Central memory CD4-positive, alpha-beta T cell (primary cell): ENCODE measurements at places on chromosomes 11 and 22.

DNA sequence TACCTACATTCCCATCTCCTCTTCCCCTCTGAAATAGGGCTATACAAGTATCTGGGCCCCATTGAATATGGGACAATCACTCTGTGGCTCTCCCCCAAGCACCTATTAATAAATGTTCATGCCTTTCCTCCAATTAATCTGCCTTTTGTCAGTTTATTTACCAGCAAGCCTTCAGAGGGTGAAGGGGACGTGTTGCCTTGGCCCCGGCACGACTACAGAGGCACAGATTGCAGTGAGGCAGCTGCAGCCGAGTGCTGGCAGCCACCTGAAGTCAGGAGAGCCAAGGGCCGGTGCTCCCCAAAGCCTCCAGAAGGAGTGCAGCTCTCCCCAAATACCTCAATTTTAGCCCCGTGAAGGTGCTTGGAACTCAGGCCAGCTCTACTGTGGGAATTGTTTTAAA lies 580.9 kb upstream of the B3GAT1 start:
- DNase-seq, result no peak

DNA sequence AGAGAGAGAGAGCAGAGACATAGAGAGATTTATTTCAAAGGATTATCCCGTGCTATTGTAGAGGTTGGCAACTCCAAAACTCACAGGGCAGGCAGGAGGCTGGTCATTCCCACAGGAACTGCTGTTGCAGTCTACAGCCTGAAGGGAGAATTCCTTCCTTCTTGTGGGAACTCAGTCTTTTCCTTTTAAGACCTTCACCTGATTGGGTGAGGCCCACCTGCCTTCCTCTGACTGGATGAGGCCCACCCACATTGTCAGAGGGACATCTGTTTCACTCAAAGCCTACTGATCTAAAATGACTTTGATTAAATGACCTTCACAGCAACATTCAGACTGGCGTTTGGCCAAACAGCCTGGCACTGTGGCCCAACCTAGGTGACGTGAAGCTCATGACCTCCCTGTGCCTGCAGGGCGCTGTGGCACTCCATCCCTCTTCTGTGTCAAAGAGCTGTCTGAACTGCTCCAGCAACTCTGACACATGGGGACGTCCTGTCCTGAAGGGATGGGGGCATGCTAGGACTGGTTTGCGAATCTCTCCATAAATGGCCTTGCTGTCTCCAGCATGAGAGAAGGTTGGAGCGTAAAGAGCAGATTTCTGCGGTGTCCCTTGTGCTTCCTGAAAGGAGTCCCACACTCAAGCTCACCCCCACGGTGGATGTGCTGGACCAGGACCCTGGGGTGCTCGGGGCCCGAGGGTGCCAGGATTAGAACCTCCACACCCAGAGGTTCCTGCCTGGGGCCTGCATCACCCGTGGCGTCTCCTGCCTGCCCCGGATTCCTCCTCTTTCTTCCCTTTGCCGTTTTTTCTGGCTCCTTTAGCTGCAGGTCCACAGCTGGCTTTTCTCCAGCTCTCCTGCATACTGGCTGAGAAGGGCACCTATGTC lies 20.7 kb downstream of the KRTAP5-5 start:
- DNase-seq, result no peak

DNA sequence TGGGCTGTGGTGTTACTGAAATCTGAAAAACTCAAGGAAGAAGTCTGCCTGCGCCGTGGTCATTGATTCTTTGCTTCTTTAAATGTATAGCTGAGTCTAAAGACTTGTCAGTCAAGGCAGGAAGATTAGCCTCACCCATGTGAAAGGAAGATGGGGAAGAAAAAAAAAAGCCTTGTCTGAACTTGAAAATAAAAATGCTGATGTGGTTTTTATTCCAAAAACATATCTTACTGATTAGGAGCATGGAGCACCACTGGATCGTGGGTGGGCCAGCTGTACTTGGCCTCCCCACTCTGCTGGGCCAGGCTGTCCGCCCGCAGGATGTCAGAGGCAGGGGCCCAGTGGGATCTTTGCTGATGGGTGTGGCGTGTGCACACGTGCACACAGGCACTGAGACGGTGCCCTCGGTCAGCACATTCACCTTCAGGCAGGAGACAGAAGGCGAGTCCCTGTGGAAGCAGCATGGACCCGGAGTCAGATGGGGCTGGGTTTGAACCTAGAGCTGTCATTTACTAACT lies 111.9 kb downstream of the WNT7B start:
- no peak for DNase-seq

- DNase-seq, result no peak
Observed at GRCh38 chr22:27412866-27413445, 388.6 kb downstream of the MN1 start.

GRCh38 chr11:76185931-76186401 lies 20.3 kb downstream of the WNT11 start:
- DNase-seq, result no peak

DNA sequence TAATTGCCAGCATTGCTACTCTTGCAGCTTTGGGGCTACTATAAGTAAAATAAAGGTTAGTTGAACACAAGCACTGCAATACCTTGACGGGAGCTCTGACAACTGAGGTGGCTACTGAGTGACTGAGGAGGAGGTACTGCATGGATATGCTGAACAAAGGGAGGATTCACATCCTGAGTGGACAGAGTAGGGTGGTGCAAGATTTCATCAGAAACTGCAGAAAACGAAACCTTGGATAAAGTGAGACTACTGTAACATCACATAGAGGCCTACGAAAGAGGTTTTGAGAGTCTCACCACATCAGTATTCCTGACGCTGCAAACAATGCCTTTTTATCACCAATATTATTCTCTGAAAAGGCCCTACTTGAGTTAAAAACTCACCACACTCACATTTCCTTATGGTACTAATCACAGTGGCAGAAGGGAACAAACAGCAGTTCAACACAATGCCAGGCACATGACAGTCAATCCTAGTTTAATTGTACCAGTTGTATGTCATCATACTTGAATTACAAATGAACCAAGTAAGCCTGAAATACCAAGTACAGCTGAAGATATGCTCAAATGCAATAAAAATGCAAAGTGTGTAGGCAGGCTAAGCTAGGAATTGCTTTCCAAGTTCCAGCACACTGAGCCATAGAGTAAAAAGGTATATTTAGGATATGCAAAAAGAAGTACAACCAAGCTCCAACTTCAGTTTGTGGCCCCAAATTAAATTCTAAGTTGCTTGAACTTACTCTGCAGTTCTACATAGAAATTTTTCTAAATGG lies 4.0 kb upstream of the GPR83 start:
- no peak for DNase-seq

- no peak for DNase-seq
Observed at GRCh38 chr11:117256573-117256972, 24.1 kb downstream of the RNF214 start.

GRCh38 chr11:16603245-16603644 lies 135.2 kb upstream of the C11orf58 start:
- no peak for DNase-seq

DNA sequence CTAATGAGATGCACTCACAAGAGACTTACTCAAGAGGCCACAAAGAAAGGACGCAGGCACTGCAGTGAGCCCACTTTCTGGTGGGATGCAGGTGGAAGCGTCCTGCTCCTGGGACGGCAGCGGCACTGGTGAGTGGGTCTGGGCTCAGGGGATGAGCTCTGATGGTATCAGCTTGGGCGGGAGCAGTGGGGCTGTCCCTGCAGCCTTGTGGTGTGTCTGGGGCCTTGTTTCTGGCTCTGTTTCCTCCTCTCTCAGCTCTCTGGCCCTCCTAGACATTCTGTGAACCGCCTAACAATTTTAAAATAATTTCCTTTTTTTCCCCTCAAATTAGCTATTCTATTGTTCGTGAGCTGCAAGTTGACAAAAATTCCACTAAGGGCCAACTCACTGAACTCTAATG lies 8.8 kb upstream of the ST14 start:
- DNase-seq, result no peak

DNA sequence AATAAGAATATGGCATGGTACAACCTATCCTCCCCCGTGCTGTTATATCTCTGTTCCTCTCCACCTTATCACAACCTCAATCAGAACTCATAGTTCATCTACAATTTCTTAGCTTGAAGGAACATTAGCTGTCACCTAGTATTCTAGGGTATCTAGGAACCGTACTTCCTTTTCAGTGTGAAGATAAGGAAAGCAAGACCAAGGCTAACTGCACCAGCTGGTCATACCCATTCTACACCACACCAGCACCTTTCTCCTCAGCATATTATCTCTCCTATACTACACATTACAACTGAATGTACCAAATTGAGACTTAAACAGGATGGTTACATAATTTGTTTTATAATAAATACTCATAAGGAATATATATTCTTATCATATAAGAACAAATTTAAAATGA lies 73.1 kb downstream of the ARHGAP32 start:
- DNase-seq, result no peak

DNA sequence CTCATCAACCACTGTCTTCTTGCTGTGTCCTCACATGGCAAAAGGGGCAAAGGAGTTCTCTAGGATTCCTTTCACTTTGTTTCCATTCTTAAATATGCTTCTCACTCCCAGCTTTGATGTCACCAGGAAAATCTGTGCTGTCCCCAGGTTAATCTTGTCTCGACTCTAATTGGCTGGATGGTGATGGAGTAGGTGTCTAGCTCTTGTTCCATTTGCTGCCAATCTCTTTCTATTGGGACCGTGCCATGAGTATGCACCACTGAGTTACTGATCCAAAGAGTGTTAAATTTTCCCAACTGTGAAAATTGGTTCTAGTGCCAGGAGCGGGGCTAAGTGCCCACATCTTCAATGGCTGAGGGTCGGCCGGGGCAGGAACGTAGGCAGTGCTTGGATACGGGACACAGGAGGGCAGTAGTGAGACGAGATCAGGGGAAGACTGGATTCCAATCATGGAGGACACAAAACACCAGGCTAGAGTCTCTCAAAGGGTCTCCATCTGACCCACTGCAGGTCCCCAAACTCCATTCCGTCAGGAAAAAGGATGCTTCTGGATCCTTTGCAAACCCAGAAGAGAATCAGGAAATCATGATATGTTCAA lies 47.7 kb upstream of the CSNK2A3 start:
- DNase-seq, result no peak

DNA sequence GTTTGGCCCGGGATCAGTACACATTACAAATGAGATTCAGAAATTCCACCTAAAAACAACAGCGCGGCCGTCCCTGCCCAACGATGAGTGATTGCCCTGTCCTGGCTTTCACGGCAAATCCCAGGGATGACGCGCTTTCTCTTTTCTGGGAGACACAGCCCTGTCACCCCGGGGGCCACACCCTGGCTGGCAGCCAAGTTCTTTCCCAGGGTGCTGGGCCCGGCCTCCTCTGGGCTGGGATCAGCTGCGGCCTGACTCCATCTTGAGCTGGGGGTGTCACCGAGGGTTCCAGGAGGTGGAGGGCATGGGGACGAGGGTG lies 82.7 kb downstream of the FBLN1 start:
- DNase-seq, result no peak

- DNase-seq, result no peak
Observed at GRCh38 chr11:8937659-8938058, 4.9 kb upstream of the C11orf16 start.

DNA sequence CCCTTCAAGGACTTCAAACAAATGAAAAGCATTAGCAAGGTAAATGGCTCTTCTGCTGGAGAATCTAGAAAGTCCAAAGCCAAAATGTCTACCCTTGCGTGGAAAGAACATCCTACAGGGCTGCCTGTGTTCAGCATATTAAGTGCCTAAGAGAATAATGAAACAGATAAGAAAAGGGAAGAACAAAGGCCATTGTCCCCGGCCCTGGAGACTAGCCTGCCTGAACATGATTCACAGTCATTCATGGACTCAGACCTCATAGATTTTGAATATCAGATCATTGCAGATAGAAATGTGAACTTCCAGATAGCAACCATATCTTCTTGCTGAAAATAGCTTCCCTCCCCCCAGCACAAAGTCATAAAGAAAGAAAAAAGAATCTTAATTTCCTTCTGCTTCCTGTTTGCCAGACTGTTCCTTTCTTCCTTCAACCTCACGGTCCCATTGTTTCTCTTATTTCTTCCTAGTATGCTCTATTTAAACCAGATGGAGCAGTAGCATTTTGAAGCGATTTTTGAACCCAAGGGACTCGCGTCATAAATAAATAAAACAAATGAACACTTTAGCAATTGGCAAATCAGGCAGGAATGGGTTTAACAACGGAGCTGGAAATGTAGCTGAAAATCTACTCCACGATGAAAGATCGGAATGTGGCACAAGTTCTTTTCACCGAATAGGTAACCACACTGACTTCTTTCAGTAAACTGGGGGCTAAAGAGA lies 408.2 kb upstream of the CCDC90B start:
- DNase-seq, result no peak

DNA sequence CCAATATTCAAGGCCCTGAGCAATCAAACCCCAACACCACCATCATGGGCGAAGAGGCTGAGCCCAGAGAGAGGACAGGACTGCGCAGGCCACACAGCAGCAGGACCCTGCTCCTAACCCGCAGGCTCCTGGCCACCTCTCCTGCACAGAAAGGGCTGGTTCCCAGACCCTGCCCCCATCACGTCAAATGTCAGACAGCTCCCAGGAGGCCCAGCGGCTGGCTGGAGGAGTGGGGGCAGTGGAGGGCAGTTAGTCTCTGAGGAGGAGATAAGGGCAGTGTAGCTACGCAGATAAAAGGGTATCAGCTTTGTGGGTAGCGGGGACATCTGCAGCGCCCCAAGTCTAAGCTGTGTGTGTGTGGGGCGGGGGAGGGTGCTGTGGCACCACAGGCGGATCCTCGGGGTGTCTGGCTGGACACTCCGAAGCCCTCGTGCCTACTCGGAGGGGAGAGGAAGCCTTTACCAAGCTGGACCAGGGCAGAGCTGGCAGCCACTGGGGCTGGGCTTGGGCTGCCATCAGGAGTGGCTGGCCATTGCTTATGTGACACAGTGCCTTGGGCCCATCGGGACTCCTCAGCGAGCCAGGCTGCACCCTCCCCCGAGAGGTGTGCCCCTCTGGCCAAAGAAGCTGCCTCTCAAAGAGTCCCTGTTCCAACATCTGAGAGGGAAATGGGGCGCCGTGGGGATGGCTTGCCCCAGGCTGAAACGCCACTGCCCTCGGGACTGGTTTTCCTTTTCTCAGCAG lies 21.5 kb downstream of the FADS3 start:
- no peak for DNase-seq

DNA sequence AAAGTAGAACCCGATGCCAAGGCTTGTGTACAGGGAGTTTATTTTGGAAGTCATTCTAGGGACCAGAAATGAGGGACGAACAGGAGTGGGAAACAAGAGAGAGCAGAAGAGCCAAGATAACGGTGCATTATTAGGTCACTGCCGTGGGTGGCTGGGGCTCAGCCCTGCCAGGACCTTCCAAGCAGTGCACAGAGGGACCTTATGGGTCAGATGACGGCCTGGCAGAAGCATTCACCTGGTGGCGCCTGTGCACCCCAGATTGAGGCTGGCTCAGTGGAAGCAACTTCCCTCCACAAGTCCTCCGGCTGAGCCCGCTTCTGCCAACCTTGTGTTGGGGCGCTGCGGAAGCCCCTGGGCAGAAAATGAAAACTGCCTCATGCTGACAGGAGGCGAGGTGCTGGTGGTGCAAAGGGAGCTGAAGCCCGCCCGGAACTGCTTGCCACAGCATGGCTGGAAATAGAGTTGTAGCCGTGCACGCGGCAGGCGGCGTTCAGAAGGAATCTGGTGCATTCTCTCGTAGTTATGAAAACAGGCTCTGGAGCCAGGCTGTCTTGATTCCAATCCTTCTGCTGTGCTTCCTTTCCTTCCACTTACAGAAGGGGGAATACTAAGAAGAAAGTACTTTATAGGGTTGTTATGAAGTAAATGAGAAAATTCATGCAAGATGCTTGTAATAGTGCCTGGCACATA lies 22.2 kb upstream of the TP53I11 start:
- DNase-seq, result no peak
